ENCODE measurements at places on chromosomes 5 and 9.

- DNase-seq: no peak
Observed at GRCh38 chr5:146015001-146015400, 78.6 kb downstream of the SH3RF2 start.

GRCh38 chr5:97538912-97539311, 355.9 kb upstream of the RIOK2 start:
- DNase-seq: no peak

GRCh38 chr5:109253262-109253661, 156.5 kb downstream of the PJA2 start:
- DNase-seq: no peak

GRCh38 chr9:10045598-10045997, 567.2 kb downstream of the PTPRD start:
- DNase-seq: peak; percentile 55

- DNase-seq: no peak
Observed at GRCh38 chr5:6759983-6760382, 46.8 kb downstream of the TENT4A start.

DNA sequence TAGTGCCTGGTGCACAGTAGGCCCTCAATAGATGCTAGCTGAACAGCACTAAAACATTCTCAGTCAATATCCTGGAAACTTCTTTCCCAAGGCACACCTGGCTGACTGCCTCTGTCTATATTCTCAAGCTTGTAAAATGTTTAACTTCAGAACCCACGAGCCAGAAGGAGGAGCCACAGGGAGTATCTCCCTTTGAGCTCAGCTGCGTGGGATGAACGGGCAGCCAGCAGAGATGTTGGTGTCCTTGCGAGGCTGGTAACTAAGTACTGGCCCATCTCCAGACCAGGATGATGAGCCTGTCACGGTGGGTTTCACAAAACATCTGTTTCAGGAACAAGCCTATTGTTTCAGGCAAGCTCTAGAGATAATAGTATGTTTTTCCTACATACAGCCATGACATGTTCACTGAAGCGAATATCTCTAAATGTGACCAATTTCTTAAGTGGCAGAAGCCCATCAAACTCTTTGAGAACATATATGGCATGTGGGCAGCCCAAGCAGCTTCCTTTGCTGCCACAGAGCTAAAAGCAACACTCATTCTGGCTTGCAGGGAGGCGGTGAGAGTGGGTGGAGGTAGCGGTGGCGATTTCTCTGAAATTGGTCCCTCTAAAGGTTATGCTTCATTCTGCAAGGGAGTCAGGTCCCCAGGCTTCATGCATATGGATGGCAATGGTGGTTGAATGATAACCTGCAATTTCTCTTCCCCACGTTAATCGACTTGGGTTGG, 206.2 kb downstream of the TTLL11 start:
- no peak for DNase-seq

GRCh38 chr9:76419782-76420380, 25.7 kb upstream of the RFK start:
- DNase-seq: peak; percentile 6

- DNase-seq: no peak
Observed at GRCh38 chr5:74111764-74112163, 485.8 kb downstream of the ARHGEF28 start.

DNA sequence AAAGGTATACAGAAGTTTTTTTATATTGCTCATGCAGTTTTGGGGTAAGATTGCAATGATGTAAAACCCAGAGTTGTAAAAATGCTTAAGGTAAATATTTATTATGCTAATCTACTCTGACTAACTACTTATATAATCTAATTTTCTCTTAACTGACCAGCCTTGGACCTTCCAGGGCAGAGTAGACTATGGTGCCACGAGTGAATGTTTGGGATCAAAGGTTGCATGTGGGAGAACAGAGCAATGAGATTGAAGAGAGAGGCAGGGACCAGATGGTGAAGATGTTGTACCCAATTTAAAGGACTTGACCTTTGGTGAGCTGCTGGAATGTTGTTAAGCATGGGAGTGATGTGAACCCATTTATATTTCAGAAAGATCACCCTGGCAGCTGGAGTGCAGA, 34.8 kb upstream of the PANK3 start:
- DNase-seq: no peak

DNA sequence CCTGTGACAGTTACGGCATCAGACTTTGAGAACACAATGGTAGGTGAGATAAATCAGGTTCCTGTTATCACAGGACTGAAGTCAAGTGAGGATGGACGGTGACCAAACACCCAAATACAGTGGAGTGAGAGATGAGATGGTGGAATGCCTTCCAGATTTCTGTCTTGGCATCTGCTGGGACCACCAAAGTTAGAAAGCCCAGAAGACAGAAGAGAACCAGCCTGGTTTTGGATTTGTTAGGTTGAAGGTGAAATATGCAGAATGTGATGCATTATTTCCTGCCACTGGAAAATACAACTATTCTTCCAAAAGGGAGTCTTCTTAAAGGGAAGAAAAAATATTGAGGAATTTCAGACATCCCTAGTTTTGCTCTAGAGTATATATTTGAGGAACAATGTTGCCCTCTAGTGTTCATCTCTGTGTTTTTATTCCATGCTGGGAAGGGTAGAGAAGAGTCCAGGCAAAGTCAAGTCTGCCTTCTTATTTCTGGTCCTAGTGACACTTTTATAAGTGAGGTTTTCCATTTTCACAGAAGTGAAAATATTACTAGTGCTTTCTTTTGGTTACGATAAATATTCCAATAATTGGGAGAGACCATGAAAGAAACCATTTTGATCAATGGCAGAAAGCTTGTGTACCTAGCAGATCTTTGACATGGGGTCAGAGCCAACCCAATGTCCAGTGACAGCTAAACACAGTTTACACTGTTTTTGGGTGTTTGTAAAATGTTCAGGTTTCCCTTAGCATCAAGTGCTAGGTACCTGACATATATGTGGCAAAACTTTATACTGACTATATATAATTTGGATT, 142.3 kb upstream of the ANKH start:
- DNase-seq: peak; percentile 51

GRCh38 chr9:34267660-34268059, 61.4 kb downstream of the KIF24 start:
- peak; percentile 70 for DNase-seq

DNA sequence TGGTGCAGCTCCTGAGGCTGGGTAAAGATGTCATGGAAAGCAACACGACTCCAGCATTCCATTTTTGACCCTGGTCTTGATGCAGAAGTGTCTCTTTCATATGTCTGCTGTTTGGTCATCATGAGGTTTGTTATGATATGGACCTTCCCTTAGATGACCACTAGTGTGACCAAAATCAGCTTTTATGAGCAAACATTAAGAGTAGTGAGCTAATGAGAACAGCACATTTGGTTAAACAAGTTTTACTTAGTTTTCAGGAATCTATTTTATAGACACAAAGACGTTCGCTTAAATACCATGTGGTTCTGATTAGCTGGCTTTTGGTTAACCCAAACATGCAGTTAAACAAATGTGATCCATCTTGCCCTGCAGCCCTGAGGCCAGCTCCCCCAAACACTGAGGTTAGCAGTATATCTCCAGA, 56.7 kb upstream of the ACTBL2 start:
- no peak for DNase-seq

- no peak for DNase-seq
Observed at GRCh38 chr5:61625681-61626621, 293.9 kb downstream of the ZSWIM6 start.

GRCh38 chr5:143539742-143540141, 136.3 kb upstream of the NR3C1 start:
- DNase-seq: no peak

DNA sequence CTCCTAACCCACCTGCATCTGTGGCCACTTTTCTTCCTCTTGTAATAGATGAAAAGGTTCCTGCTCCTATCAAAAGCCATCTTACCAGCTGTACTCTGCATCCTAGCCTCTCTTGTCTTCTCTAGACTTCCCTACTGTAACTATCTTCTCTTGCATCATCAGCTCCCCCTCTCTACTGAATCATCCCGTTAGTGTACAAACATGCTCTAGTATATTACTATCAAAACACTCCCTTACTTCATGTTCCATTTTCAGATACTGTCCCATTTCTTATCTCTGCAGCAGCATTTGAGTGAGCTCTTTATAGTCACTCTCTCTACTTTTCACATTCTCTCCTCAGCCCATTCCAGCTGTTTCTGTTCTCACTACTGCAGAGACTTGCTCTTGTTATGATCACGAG, 2.8 kb downstream of the SRA1 start:
- no peak for DNase-seq

DNA sequence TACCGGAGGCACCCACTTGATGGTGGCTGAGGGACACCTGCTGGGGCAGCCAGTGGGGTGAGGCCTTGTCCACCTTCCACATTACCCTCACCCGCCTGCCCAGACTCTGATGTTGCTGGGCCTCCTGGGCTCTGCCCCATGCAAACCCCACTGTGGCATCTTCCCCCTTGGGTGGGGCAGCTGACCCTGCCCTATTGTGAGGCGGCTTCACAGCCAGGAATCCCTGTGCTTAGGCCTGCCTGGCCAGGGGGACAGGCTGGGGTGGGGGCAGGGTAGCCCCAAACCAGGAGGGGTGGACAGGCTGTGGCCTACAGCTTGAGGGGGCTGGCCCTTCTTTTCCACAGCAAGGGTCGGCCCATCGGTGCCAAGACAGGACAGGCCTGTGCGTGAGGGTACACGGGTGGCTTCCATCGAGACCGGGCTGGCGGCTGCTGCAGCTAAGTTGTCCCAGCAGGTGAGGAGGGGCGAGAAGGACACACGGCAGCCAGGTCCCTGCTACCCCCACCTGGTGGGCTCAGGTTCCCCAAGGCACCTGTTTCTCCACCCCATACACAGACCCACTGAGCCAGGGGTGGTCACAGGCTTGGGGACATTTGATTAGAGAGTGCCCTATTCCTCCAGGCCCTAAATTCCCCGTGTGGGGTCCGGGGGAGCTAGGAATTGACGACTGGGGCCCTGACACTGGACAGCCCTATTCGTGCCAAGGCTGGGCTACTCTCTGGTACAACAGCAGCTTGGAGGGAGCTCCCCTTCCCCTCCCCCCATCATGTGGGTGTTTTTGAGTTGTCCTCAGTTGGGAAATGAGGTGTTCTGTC, 99.2 kb downstream of the PHF2 start:
- DNase-seq: no peak

DNA sequence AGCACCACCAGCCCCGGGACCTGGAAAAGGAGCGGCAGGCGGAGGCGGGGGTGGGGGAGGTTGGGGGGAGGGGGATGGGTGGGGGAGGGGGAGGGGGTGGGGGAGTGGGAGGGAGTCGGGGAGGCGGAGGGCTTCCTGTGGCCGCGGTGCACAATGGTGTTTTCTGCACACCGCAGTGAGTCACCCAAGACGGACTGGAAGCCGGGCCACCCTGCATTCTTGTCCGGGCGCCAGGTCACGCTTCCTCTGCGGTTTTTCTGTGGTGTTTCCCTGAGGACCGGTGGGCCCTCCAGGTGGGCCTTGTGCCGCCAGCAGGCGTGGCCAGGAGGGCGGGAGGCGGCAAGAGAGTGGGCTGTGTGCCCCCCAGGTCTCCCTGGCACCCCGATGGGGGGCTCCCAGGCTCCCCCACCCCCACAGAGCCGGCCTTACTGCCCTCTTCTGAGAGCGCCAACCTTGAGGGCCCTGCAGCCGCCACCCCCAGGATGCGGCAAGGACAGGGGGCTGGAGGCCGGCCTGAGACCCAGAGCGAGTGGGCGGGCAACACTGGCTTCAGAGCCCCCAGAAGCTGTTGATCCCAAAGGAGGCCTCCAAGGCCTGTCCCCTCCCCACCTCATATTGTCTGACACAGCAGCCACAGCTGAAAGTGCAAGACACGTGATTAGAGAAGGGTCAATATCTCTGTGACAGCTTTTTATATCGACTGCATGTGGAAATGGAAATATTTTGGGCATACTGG, 11.1 kb downstream of the EXD3 start:
- DNase-seq: no peak

DNA sequence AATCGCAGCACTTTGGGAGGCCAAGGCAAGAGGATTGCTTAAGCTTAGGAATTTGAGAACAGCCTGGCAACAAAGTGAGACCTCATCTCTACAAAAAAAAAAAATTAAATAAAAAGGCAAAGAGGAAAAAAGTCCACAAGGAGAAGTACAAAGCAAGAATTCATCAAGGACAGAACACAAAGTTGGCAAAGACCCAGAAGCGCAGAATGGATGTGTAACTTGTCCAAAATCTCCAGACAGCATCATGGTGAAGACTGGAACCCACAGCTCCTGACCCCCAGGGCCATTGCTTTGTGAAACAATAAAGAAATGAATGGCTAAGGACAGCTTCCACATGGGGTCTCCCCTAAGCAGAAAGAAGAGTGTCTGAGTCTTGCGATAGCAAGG, 7.8 kb downstream of the HSD17B3 start:
- no peak for DNase-seq
